ENCODE measurements at places on chromosomes 4 and X.

- DNase-seq, result no peak
Measured at GRCh38 chr4:139450586-139450985, 3.3 kb upstream of the RAB33B start.

DNA sequence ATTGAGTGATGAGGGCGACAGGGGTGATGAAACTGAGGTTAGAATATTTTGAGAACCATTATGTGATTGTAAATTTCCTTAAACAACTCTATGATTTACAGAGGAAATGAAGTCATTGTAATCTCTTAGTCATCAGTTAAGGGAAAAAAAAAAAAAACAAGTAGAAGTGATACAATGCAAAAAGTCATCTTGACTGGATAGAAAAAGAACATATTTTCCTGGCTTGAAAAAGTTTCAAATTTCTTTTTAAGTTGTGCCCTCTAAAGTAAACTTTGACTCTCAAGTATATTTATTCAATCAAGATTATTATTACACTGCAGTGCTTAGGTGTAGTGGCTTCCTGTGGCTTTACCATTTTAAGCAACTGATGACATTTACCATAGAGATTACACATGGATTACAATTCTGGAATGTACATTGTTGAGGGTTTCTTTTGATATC, 40.6 kb downstream of the GABRB1 start:
- no peak for DNase-seq

DNA sequence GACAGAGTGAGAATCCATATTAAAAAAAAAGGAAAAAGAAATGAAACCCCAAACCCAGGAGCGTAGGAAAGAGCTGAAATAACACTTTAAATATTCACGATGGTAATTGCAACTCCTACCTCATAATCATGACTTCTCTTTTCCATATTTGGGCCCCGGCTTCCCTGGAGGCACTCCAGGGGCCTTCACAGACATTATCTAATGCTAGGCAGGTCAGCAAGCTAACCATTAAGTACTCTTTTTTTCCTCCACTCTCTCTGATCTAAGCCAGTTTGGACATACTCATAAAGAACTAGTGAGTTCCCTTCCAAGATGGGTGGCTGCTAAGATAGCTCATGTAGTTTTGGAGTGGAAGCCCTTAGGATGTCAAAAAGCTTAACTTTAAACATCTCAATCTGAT, 83.2 kb downstream of the SH3KBP1 start:
- DNase-seq, result no peak

GRCh38 chr4:168021666-168022065, 70.7 kb upstream of the ANXA10 start:
- no peak for DNase-seq

DNA sequence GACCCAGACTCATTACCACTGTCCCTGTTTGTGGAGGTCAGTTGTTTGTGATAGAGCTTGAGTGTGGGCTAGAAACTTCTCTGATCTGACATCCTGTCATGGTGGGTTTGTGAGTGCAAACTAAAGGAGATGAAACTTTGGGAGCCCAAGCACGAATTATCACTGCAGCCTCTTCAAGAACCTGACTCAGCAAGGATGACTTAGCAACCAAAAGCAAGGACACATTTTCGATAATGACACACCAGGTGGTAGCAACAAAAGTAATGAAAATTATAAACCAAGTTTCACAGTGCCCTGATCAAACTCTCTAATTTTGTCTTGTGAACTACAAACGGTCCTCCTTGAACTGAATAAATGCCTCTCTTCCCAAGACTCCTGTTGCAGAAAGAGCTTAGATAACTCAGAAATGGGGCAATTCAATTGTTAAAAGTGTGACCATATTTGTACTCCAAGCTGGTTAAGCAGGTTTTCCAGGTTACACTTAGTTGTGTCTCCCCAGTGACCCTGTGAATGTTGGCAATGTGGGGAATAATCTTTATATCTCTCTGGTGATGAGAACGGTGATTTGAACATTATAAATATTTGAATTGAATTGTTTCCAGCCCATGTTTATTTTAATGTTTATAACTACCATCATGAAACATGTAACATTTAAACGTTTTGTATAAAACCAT, 52.6 kb upstream of the ATP8A1 start:
- DNase-seq, result no peak

GRCh38 chrX:86137071-86137470, 11.2 kb upstream of the DACH2 start:
- DNase-seq, result no peak

GRCh38 chrX:49188468-49189076, 2.4 kb upstream of the PRICKLE3 start:
- no peak for DNase-seq

DNA sequence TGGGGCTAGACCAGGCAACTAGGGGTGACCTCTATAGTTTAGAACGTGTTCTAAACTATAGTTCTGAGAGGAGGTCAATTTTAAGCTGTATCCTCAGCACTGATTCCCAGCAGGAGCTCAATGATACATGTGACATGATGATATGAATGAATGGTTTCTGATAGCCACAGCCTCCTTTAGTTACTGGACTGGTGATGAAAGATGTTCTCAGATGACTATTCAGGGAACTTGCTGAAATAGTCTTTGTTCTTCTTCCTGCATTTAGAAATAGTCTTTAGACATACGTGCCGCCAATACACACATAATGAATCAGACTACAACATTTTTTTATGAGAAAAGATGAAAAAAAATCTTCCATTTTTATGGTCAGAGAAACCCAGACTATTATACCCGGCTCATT, 116.3 kb upstream of the TMEM150C start:
- no peak for DNase-seq

DNA sequence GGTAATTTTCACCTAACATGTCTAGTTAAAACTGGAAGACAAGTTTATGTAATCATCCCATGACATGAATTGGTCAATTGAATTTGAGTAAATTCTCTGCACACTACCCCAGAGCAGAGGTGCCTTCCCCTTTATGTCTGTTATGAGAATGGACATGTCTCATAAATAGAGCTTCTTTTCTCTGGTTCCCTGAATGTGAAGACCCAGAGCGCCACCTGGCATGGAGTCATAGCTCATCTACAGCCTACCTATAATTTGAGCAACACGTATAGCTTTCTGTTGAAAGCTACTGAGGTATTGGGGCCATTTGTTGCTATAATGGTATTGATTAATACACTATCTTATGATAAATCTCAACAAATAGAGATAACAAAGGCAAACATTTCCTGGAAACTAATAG, 626.5 kb upstream of the GALNTL6 start:
- no peak for DNase-seq

GRCh38 chrX:47649271-47649670, 1.1 kb downstream of the ELK1 start:
- no peak for DNase-seq

GRCh38 chr4:10810411-10810810, 125.8 kb upstream of the CLNK start:
- no peak for DNase-seq

DNA sequence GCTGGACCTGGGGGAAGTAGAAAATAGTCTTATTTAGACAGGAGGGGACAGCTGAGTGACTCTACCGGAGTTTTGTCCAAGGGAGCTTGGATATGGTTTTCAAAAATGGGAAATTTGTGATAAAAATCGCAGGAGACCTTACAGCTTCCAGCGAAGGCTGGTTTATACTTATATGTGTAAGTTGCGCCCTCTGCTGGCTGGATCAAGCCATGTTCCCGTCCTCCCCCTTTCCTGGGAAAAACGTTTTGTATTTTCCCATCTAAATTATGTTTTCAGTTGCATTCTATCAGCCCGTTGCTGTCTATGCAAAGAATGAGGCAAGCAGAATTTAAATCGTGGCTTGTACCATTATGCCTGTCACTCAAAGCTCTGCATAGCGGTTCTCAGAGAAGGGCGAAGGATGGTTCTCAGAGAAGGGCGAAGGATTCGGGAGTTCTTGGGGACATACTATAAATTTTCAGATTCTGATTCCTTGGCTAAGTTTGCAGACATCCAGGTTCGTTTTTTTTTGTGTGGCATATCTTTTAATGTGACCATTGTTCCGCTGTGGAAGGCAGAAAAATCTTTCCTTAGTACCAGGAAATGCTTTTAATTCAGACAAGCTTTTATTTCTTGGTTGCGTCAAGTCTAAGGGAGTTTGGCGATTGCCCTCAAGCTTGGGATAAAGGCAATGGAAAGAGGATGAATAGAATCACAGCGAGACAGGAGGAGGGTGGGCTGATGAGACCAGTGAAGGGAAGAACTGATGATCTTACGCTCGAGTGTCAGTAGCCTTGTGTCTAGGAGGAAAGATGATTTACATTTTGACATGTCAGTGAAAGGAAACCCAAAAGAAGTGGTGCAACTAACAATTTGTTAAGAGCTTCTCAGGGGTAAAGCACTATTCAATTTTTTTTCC, 128.5 kb upstream of the ARX start:
- DNase-seq, result no peak

GRCh38 chr4:124833831-124834505, 121.4 kb upstream of the ANKRD50 start:
- DNase-seq, result no peak

DNA sequence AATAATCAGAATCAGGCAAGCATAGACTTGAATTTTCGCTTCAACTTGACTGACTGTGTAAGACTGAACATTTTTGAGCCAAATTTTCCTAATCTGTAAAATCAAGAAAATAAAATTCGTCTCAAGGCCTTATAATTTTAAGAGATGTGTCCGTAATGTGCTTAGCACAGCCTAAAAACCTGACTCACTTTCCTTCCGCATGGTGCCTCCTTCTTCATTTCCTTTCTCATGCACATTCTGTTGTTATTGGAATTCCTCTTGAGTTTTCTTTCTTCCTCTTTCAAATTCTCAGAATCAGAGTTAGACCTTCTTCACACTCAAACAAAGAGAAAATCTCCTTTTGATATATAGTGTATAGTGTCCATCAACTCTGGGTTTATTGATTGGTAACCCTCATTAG, 208.9 kb upstream of the SLIT2 start:
- no peak for DNase-seq

- no peak for DNase-seq
Measured at GRCh38 chr4:54004463-54004862, 59.9 kb downstream of the CHIC2 start.

DNA sequence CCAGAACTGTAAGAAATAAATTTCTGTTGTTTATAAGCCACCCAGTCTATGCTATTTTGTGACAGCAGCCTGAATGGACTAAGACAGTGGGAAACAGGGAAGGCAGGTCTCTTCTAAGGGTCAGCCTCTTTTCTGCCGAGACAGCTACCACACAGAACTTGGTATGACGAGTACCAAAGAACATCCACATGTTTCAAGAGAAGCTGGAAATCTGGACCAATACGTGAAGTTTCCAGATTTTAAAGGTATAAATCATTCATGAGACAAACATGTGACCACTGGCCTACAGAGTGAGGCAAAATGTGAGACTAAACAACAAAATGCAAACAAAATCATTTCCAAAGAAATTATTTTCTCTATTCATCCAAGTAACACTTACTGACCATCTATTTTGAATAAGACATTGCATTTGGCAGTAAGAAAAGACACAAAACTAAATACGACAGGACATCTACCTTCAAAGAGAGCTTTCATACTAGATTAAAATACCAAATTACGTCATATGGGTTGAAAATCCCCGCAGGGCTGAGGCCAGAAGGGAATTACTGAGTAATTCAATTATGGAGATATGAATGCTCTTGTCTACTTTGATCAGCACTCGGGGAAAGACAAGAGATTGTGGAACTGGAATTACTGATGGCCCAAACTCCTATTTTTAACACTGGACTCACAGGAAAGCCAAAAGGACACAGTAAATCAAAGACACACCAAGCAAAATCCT, 7.2 kb downstream of the SCARB2 start:
- no peak for DNase-seq

- DNase-seq, result no peak
Measured at GRCh38 chr4:109682875-109683274, 20.4 kb downstream of the CASP6 start.

- no peak for DNase-seq
Measured at GRCh38 chr4:30073011-30073710, 647.0 kb upstream of the PCDH7 start.

DNA sequence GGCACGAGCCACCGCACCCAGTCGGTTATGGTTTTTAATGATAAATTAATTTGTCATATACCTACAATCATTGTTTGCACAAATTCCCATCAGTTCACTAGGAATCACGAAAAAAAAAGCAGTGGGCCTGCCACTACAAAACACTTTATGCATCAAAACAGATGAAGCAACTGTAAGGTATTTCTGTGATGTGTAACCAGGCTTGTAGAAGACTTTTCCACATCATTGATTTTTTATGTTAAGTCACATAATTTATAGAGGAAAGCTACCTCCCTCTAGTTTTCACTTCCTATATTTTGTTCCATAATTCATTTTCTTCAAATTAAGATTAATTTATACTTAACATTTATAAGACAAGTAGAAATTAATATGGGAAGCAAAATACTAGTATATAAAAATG, 6.7 kb upstream of the FAM200B start:
- DNase-seq, result no peak

- no peak for DNase-seq
Measured at GRCh38 chr4:168409089-168409801, 71.0 kb downstream of the DDX60L start.

GRCh38 chr4:182649698-182650477, 267.3 kb downstream of the DCTD start:
- DNase-seq, result no peak

DNA sequence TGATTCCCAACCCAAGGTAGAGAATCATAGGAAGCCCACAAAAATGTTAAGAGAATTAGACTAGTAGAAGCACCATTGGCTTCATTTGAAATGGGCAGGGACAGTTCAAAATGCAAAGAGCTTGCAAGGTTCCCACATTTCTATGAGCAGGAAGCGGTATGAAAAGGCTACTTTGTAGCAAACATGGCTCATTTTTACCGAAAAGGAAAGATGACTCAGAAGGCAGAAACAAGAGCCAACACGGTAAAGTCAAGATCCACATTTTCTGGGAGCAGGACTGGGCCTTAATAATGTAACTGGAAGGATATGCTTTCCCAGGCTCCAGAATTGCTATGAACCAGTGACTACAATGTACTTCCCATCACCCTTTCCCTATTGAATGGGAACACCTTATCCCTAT, 89.5 kb downstream of the GLRA3 start:
- no peak for DNase-seq

GRCh38 chr4:39446842-39447573, 11.7 kb downstream of the RPL9 start:
- DNase-seq, result no peak

GRCh38 chr4:150886597-150886996, 128.5 kb downstream of the LRBA start:
- DNase-seq, result no peak

- no peak for DNase-seq
Measured at GRCh38 chr4:91032725-91033445, 905.7 kb downstream of the CCSER1 start.

- DNase-seq, result no peak
Measured at GRCh38 chr4:67546004-67546356, 677 bp upstream of the CENPC start.

GRCh38 chr4:89700766-89701423, 136.1 kb downstream of the SNCA start:
- DNase-seq, result no peak

DNA sequence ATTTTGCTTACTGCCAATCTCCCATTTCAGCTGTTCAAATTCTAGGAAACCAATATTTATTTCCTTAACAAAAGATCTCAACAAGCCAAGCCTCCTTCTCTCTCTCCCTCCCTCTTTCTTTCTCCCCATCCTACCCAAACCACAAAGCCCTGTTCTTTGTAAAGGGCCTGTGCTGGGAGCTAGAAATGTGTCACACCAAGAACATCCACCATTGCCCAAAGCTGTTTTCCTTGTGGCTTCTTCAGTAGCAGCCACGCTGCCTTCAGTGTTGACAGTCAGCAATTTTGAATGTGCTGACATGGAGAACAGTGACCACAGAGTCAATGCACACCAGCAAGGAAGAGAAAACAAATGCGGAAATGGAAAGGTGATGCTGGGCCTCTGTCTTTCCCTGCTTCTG, 203.0 kb downstream of the MAML3 start:
- no peak for DNase-seq

- no peak for DNase-seq
Measured at GRCh38 chrX:144901521-144901920, 345.8 kb upstream of the SPANXN1 start.

All from stimulated activated CD8-positive, alpha-beta memory T cell treated with anti-CD3 and anti-CD28 coated beads, Interleukin-2, amount 100 ng/mL, for 1 hour (primary cell).